CD4-positive, alpha-beta T cell treated with Interleukin-6 for 4 hours (primary cell): ENCODE measurements at places on chromosomes 1 and 21.

GRCh38 chr1:57238233-57238781, 185.6 kb downstream of the DAB1 start:
- DNase-seq: no peak

DNA sequence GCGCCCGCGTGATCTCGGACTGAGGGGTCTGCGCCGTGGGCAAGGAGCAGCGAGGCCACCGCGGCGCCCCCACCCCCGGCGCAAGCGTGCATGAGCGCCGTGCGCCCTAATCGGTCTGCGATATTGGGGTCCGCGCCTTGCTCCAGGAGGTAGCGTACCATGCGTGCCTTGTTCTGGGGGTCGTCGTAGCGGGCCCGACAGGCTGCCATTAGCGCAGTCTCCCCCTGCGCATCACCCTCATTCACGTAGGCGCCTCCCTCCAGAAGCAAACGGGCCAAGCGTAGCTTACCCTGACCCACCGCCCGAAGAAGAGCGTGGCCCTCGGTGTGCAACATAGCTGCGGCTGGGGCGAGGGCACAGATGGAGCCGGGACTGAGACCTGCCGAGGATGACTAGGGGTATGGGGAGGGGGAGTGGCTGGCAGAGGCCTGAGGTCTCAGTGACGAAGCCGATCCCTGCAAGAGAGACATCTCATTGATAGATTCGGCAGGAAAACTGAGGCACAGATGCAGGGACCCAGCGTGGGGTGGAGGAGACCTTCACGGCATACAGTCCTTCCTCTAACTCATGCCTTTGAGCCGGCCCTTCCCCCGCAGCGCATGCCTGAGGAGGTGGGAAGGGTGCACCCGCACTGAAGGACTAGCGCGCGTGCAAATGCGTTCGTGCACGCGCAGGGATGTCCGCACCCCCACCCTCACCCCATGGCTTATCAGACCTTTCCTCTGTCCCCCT, 2.8 kb downstream of the ANKRD34A start:
- peak; percentile 58 for DNase-seq

DNA sequence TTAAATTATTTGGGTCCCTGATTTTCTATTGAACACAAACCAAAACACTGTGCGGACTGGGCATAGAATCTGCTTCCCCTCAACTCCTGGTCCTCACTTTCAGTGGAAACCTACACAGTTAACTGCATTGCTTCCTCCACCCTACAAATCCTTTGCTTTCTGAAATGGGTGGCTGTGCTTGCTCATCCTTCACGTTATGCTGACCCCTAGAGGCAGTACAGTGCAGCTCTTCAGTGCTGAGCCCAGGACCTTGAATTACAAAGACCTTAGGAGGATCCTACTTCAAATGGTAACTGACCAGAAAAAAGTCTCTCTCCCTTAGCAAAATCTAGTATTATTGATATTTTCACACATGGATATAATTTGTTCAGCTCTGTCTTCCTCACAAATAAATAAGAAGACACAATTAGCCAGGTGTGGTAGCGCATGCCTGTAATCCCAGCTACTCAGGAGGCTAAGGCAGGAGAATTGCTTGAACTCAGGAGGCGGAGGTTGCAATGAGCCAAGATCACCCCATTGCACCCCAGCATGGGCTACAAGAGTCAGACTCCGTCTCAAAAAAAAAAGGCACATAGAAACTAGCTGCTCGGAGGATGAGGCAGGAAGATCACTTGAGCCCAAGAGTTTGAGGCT, 63.4 kb upstream of the L1TD1 start:
- DNase-seq: peak; percentile 23

DNA sequence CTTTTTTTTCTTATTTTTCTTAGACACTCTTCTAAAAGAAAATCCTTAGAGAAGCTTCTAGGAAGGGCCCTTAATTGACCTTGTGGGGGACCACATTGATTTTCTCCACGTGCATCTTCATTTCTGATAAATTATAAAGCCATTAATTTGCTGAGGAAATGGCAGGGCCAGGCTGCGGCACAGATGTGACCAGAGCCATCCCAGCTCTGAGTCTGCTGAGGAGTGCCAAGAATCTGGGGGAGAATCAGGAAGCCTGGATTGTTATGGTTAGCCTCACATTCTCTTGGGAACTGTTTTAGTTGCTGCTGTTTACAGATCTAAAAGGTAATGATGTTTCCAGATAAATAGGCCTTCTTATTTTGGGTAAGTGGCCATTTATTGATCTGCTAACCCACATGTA, 16.2 kb downstream of the PROX1 start:
- no peak for DNase-seq

GRCh38 chr1:204296431-204296988, 63.2 kb downstream of the PLEKHA6 start:
- DNase-seq: no peak

- DNase-seq: no peak
These were observed 39.9 kb downstream of the ODF2L start for GRCh38 chr1:86356247-86356646.

GRCh38 chr1:235304549-235305451, 23.2 kb downstream of the ARID4B start:
- peak; percentile 30 for DNase-seq

- no peak for DNase-seq
These were observed 85.9 kb upstream of the GADD45A start for GRCh38 chr1:67599085-67599484.

- no peak for DNase-seq
These were observed 1287.4 kb upstream of the B3GALT2 start for GRCh38 chr1:194473766-194474165.

DNA sequence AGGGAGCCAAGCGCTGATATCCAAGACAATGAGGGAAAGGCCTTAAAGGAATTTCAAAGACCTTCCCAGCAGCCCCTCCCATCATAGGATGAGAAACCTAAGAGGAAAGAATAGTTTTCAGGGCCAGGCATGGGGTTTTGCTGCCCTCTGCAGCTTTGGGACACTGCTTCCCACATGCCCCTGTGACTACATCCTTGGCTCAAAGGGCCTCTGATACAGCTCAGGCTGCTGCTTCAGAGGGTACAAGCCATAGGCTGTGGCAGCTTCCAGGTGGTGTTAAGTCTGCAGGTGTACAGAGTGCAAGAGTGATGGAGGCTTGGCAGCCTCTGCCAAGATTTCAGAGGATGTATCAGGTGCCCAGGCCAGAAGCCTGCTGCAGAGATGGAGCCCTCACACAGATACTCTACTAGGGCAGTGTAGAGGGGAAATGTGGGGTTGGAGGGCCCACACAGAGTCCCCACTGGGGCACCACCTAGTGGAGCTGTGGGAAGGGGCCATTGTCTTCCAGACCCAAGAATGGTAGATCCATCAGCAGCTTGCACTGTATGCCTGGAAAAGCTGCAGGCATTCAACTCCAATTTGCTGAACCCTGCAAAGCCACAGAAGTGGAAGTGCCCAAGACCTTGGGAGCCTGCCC, 125.8 kb downstream of the SLC45A1 start:
- no peak for DNase-seq

GRCh38 chr1:175152006-175152652, 40.4 kb downstream of the KIAA0040 start:
- peak; percentile 79 for DNase-seq
